Stimulated activated CD8-positive, alpha-beta memory T cell treated with anti-CD3 and anti-CD28 coated beads, Interleukin-7, amount 100 ng/mL, for 1 hour (primary cell): ENCODE measurements at places on chromosomes 3 and 15.

DNA sequence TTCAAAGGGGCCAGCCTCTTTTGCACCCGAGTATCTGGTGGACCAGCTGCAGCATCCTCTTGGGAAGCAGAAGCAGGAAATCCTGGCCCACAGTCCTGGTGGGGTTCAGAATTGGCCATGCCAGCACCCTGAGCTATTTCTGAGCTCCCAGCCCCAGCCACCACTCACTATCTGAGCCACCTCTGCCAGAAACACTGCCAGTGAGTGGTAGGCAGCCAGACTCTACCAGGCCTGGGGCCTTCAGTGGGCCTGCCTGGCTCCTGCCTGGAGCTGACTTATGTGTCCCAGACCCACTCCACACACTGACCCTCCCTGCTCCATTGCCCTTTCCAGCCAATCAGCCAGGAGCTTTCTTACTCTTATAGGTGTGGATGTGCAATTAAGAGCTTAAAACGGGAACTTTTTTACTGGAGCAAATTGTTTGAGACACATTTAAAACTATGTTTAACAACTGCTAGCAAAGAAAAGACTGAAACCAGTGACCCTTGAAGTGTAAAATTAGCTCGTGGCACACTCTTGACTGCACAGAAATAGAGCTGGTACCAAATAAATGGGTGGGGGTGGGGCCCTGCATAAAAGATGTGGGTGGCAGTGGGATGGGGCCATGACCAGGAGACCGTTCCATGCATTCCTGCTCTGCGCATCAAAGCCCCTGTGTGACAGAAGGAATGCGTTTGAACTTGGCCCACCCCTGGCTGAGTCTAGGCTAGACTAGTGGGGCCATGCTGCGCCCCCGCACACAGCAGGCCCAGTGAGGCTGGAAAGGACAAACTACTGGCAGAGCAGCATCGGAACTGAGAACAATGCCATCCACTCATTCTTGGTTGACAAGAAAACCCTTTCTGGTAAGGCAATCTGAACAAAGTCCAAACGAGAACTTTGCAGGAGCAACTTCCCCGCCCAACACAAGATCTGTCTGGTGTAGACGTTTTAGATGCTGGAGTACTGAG is 48.0 kb downstream of the CTNNB1 start:
- DNase-seq: no peak

DNA sequence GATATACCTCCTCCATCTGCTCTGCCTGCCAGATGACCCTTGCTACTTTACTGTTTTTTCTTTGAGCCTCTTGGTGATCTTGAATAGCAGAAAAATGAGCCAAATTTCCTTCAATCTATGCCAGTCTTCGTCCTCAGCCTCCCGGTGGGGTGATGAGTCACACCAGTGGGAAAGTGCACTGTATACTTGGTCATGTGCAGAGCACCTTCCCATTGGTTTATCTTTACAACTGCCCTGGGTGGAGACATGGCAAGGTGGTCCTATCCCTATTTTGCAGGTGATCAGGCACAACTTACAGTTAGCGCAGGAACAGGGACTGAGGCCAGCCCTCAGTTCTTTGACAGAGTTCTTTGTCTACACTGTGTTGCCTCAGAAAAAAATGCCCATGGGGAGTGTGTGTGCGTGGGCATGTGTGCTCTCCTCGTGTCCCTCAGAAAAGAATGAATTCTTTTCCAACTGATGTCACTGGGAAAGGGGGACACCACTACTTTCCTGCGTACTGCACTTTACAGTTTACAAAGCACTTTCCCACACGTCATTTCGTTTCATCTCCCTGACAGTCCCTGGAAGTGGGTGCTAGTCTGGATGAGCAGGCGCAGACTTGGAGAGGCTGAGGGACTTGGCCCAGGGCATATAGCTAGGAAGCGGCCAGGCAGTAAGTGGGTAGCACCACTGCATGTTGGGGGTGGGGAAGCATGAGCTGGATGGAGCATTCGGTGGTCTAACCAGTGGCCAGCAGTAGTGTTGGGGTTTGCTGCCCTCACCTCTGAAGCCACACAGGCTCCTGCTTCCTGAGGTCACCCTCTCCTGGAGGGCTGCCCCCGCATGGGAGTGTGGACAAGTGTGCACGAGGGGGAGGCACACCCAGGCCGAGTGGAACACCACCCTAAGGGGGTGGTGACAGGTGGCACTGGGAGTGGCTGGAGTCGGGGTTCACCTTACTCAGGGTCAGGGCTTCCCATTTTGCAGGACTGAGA is 24.1 kb downstream of the SMAD3 start:
- no peak for DNase-seq

DNA sequence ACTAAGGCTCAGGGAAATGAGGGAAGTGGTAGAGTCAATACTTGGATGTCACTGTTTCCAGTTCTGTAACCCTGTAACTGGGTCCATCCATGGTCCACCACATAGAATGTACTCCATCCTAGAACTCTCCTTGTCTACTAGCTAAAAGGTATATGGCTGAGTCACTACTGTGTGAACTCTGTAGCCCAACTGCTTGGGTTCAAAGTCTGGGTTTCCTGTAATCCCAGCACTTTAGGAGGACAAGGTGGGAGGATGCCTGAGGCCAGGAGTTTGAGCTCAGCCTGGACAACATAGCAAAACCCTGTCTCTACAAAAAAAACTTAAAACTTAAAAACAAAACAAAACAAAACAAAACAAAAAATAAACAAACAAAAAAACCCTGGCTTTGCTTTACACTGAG is 5.3 kb upstream of the DIS3L start:
- no peak for DNase-seq

DNA sequence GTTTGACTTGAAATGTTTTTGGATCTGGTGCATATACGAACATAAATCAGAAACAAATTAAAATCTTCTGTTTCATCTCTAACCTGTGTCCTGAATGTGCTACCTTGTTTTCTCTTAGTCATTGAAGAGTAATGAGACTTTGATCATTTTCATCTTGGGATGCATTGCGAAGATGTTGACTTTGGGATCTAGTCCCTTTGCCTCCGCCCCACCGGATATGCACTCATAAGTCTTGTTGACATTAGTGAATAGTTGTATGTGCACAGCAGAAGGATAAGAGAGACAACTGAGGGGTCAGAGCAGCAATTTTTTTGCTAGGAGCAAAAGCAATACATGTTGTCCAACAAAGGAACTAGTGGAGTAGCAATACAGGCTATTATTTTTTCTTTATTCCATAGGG is 35.9 kb upstream of the SPRED1 start:
- DNase-seq: no peak

DNA sequence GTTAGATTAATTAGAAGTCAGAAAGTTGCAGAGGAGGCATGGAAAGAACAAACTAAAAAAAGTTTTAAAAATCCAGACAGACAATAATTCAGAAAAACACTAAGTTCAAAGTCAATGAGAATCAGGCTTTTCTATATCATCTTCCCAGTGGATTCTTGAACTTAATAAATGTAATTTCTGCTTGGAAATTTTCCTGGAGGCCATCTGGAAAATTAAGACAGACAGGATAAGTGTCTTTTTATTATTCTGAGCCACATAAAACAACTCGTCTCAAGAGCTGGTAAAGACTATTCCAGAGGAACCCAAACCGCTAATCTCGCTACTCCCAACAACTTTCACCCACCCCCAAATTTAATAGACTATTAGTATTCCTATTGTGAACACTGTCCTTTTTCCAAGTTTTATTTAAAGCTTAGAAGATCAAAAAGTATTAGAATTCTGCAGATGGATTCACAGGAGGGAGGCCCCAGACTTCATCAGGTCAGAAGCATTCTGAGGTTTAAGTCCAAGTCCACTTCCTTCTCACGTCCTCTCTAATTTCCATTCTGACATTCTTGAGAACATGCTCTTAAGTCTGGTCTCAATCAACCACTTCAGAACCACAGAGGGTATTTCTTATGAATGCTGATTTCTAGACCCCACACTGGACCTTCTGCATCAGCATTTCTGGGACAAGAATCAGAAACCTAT is 61.3 kb downstream of the ERC2 start:
- no peak for DNase-seq

- DNase-seq: no peak
Measured at GRCh38 chr3:73010158-73010557, 13.5 kb downstream of the PPP4R2 start.

DNA sequence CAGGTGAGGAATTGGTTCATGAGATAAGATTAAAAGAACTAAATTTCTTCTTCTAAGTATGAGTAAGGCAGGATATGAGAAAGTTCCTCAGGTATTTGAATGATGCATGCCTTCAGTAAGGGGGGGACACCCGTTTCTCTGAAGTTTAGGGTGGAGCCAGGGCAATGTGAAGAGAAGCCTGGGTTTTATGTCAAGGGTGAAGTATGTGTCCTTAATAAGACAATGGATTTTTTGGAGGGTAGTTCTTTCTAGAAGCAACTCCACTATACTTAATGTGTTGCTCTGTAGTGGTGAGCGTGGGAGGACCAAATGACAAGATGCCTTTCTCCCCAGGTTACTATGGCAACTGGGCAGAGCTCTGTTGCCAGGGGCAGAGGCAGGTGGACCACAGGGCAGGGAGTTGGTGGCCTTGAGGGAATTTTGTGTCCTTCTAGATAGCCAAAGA is 44.0 kb downstream of the PHLDB2 start:
- DNase-seq: no peak

GRCh38 chr3:185983495-185984141 is 45.8 kb upstream of the TRA2B start:
- peak; percentile 27 for DNase-seq

GRCh38 chr3:140906785-140907184 is 34.9 kb upstream of the SLC25A36 start:
- no peak for DNase-seq

GRCh38 chr3:23519314-23520208 is 286.2 kb upstream of the UBE2E1 start:
- no peak for DNase-seq

GRCh38 chr15:29278436-29279105 is 8.9 kb upstream of the NSMCE3 start:
- no peak for DNase-seq

DNA sequence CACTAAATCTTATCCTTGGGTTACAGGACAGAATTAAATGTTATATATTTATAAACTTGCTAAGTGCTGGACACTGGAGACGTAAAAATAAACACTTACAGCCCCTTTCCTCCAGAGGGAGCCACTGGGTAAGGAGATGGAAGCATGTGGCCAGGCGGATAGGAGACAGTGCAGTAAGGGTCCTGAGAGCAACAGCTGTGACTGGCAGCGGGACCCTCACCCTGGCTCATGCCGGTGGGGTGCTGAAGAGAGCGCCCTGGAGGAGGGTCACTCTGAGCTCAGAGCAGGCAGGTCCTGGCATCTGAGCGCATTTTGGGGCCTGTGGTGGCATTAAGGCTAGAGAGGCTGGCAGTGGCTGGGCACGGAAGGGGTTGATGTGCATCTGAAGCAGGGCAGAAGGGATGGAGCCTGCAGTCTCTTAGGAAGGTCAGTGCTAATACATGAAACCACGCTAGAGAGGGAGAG is 16.0 kb downstream of the SEC61A1 start:
- no peak for DNase-seq

GRCh38 chr15:68699124-68699880 is 120.5 kb downstream of the CORO2B start:
- DNase-seq: no peak

DNA sequence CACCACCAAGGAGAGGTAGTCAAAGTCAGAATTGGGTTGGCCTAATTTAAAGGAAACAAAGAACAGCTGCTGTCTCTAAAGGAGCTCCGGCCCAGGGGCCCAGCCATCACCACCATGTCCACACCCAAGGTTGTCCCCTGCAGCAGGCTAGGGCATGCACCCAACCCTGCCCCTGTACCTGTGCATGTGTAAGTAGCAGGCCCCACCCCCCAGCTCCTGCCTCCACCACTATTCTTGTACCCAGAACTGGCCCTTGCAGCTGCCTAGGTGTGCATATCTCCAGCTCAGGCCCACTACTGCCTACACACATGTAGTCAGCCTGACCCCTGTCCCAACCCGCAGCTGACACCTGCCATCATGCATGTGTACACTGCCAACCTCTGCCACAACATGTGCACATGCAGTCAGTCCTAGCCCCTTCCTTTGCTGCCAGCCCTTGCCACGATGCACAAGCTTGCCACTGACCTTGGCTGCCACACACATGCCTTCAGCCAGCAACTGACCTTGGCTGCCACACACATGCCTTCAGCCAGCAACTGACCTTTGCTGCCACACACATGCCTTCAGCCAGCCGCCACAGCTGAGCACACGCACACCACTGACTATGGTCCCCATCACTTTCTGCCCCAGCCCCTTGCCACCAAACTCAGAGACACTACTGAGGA is 39.7 kb downstream of the FGF12 start:
- DNase-seq: no peak

- no peak for DNase-seq
Measured at GRCh38 chr15:79918278-79918677, 21.5 kb upstream of the MTHFS start.

- no peak for DNase-seq
Measured at GRCh38 chr3:37387462-37387861, 213.1 kb upstream of the LRRFIP2 start.

- no peak for DNase-seq
Measured at GRCh38 chr3:123949641-123950040, 11.4 kb downstream of the CCDC14 start.

GRCh38 chr3:18481946-18482548 is 56.9 kb upstream of the SATB1 start:
- no peak for DNase-seq

DNA sequence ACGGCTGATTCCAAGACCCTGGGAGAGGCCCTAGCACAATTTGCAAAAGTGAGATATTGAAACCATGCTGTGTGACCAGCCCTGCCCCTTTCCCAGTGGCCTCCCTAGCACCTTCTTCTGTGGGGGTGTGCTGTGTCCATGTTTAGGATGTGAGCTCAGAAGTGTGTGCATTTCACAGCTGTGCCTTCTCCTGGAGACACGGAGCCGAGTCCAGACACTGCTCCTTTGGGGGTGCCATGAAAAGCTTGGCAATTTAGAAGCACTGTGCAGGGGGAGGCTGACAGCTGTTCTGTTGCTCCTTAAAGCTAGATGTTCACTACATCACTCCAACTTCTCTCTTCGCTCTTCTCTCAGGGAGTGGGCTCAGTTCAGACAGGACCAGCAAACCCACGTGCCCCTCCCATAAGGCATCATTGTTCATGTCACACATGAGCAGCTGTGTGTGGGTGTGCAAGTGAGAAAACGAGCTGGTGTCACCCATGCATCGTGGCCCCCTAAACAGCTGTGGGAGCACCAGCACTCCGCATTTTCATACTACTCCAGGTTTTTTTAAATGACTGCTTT is 492.6 kb downstream of the GABRG3 start:
- no peak for DNase-seq

DNA sequence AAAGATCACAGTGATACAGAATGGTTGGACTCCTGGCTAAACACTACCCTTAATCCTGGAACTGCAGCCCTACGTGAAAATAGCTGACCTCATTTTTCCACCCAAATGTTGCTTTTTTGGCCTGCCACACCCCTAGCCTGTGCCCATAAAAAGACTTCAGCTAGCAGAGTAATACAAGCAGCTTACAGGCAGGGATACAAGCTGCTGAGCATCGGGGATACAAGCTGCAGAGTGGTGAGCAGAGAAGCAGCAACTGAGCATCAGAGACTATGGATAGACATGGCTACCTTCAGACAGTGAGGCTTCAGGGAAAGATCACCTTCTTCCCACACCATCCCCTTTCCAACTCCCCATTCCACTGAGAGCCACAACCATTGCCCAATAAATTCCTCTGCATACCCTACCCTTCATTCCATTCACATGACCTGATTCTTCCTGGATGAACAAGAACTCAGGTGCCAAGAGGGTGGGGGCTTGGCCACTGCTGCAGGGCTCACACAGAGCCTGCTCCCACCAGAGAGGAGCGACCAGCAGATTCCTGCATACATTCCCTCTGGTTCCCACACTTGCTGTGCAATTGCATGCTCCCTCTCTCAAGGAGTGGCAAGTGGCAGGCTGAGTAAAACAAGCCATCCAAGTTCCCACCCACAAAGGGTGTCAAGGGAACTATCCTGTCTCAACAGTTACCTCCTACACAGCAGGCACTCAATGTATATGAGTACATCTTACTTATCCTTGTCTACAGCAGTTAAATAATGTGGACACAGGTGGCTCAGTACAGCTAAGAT is 217.5 kb downstream of the ALCAM start:
- DNase-seq: no peak
